ENCODE measurements at places on chromosomes 2 and 18.
A peak's percentile ranks its signal among the peaks of the same experiment; 100 is the strongest.

GRCh38 chr18:61766266-61766884 lies 126.4 kb downstream of the RNF152 start:
- no peak for DNase-seq

GRCh38 chr2:193315428-193316091 lies 1120.8 kb upstream of the TMEFF2 start:
- no peak for DNase-seq

- DNase-seq: no peak
Measured at GRCh38 chr2:220127876-220128275, 500.4 kb downstream of the SLC4A3 start.

GRCh38 chr18:5620289-5620688 lies 76.5 kb upstream of the EPB41L3 start:
- DNase-seq: peak; percentile 24

- DNase-seq: no peak
Measured at GRCh38 chr2:19203866-19204265, 154.6 kb downstream of the OSR1 start.

DNA sequence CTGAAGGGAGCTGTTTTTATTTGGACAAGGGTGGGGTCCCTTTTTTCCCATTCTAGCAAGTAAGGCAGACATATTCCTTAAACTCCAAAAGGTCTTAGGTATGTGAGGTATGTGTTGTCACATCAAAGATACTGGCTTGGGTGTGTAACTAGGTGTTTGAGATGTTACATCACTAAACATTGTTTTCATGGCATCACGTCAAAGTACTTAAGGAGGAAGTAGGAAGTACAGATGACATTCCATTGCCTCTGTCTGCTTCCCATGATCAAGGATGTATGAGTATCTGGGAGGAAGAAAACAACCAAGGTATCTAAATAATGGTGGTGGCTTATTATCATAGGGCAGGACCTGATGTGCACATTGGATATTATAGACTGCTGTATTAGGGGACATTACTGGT lies 39.3 kb downstream of the CD302 start:
- DNase-seq: no peak

- no peak for DNase-seq
Measured at GRCh38 chr18:78781601-78781960, 198.0 kb upstream of the SALL3 start.

- DNase-seq: peak; percentile 59
Measured at GRCh38 chr2:8608411-8608954, 73.4 kb upstream of the ID2 start.

DNA sequence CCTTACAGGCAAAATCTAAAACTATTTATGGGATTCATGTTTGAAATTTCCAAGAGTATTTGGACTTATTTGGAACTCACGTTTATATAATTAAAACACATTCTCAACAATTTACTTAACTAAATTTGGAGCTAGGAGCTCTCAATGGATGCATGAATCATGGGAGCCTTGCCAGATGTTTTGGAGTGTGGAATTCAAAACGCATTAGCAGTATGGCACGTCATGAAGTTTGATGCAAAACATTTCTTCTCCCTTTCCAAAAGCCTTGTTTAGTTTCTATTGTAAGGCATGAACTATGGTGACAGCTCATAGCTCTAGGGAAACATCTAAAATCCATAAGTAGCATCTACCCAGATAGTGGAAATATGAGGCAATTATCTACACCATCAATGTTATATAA lies 701.6 kb downstream of the SATB2 start:
- DNase-seq: peak; percentile 89

DNA sequence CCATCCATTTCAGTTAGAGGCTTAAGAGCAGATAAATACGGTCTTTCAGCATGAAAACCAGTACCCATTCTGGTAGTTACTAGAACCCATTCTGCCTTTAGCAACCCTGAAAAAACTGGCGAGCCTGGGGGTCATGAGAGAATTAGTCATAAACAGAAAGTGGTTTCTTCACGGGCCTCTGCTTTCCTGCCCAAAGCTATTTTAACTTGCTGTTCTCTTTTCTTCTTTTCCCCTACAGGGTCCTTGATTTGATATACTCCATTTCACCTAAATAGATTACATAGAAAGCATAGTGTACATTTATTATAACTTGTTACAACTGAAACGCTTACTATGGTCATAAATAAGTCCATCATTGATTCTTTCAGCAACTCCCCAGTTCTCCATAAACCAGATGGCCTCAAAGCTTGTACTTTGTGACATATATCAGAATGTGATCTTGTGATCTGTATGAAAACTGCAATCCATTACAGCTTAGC lies 48.3 kb downstream of the WDFY1 start:
- no peak for DNase-seq
